Spinal cord (tissue), 10 donors: ENCODE measurements at places on chromosomes 12 and 14. TPM values are rescaled to one million over a fixed set of nuclear protein-coding genes. Genes with fewer than 3 reads are reported as not detected.

- H3K36me3 ChIP-seq = no peaks in the 10 kb centered on the region
- no peaks in the 10 kb centered on the region for H3K27me3 ChIP-seq
- peaks cover 7% of the 10 kb centered on the region for H3K4me1 ChIP-seq
- peak overlapping the region; percentile 72 for H3K4me3 ChIP-seq
- peak overlapping the region; percentile 81 for H3K27ac ChIP-seq
- DNase-seq = peak; percentile 64
Measured at GRCh38 chr12:94649349-94650142, 811 bp downstream of the TMCC3 start.

GRCh38 chr12:42094277-42094676 lies 50.4 kb downstream of the GXYLT1 start:
- no peak overlapping the region for H3K4me3 ChIP-seq
- H3K4me1 ChIP-seq = no peaks in the 10 kb centered on the region
- H3K27me3 ChIP-seq = no peaks in the 10 kb centered on the region
- DNase-seq = no peak
- H3K27ac ChIP-seq = no peak overlapping the region

GRCh38 chr12:115166698-115167315 lies 482.8 kb upstream of the TBX3 start:
- DNase-seq = no peak
- H3K4me3 ChIP-seq = no peak overlapping the region
- no peaks in the 10 kb centered on the region for H3K27me3 ChIP-seq
- no peaks in the 10 kb centered on the region for H3K36me3 ChIP-seq
- no peak overlapping the region for H3K27ac ChIP-seq

DNA sequence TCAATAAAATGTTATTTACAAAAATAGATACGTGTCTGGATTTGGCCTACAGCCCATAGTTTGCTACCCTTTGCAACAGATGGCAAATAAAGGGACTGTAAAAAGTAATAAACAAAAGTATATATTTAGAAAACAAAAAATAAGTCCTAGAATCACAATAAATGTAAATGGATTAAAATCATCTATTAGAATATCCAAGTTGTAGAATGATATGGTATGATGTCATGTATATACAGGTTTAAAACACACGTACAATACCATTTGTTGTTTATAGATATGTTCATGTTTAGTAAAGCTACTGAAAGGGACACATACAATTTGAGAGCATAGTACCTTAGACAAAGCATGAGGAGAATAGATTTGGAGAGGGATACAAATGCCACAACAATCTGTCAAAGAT lies 219.5 kb downstream of the BCL11B start:
- H3K36me3 ChIP-seq = no peaks in the 10 kb centered on the region
- H3K4me3 ChIP-seq = no peak overlapping the region
- H3K27ac ChIP-seq = no peak overlapping the region
- DNase-seq = no peak
- no peaks in the 10 kb centered on the region for H3K27me3 ChIP-seq

DNA sequence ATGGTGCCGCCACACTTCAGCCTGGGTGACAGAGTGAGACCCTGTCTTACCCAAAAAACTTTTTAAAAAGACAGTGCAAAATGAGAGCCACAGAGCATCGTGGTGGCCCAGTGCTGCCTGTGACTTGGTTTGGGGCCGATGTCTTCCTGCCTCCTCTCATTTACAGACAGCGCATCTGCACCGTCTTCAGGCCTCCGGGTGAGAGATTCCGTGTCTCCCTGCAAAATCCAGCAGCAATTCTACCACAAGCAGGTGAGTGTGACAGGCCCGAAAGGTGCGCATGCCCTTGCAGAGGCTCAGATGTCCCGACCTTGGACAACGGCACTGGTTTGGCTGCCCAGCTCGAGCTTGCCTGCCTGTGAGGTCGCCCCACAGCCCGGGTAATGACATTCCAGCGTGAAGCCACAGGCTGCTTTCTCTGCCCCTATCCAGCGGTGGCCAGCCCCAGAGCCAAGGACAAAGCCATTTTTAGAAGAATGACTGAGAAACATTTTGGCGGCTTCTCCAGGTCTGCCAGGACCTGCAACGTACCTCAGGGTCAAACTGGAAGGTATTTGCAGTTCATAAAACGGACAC lies 70.3 kb upstream of the RFLNA start:
- H3K36me3 ChIP-seq = no peaks in the 10 kb centered on the region
- H3K27ac ChIP-seq = no peak overlapping the region
- no peaks in the 10 kb centered on the region for H3K27me3 ChIP-seq
- DNase-seq = no peak

DNA sequence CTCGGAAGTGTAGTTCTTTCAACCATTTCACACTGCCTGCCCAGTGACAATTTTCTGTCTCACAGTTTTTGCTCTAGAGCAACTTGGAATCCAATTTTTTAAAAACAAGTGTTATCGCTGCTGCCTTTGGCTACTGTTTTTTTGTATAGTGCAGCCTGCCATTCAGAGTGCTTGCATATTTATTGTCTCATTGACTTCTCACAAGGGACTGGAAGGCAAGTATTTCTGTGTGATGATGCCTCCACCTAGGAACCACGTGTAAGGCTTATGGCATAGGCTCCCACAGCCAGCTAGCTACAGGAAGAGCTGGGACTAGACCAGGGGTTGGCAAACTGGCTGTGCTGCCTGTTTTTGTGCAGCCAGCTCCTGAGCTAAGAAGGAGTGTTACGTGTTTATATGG lies 903 bp downstream of the PARPBP start:
- peak overlapping the region; percentile 87 for H3K4me3 ChIP-seq
- H3K4me1 ChIP-seq = peaks cover 7% of the 10 kb centered on the region
- H3K36me3 ChIP-seq = peaks cover 6% of the 10 kb centered on the region

GRCh38 chr14:101721951-101722661 lies 39.4 kb upstream of the PPP2R5C start:
- H3K4me1 ChIP-seq = peaks cover 4% of the 10 kb centered on the region
- H3K4me3 ChIP-seq = no peak overlapping the region
- DNase-seq = no peak
- H3K36me3 ChIP-seq = no peaks in the 10 kb centered on the region

DNA sequence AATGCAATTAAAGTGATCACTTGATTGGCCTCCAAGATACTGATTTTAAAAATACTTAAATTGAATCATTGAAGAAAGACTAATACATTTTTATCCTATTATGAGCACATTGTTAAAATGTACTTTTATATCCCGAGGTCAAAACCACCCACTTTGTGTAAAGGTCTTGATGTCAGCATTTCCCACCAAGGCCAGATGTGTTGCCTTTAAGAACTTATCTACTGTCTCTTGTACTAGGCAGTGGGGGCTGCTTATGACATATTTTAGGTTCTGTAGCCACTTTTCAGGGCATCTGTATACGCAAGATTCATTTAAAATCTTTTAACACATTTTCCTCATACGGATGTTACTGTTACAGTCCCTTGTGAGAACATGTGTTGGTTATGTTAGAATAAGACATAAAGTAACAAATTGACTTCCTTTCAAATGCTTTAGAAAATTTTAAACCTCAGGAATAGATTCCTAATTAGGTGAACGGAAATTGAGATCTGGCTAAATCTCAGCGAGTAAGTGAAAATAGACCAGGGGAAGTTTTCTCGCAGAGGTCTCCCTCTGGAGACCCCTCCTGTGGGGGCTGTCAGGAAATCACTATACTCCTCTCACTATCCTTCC lies 456.2 kb downstream of the ADAMTS20 start:
- H3K4me3 ChIP-seq = no peak overlapping the region
- H3K27me3 ChIP-seq = no peaks in the 10 kb centered on the region
- no peaks in the 10 kb centered on the region for H3K4me1 ChIP-seq
- H3K27ac ChIP-seq = no peak overlapping the region
- no peaks in the 10 kb centered on the region for H3K36me3 ChIP-seq

DNA sequence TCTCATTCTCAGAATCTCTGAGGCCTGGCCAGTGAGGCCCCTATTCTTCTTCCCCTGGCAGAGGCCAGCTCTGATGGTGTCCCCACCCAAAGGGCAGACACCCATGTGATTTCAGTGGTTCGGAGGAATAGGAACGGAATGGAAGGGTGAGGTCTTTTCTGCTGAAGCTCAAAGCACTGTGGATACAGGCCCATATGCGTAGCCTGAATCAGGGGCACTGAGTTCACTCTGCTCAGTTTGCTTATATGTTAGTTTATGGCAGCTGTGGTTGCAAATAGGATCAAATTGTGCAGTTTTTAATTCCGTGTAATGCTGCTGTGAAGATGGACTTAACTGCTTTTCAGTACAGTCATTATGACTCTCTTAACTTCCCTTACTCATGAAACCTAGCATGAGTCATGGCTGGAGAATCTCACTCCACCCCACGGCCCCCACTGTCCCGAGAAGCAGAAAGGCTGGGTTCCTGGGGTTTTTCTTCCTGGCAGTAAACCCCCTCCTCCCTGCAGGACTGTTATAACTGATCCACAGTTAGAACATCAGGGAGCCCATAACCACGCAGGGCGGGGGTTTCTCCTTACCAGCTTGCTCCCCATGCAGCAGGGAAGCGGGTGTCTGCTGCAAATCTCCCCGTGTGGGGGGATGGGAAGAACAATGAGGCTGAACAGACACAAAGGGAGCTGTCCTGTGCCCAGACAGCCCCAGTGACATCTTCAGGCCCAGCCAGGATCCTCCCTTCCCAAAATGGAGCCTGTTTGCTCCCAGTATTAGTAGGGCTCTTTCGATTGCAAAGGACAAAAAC lies 122.7 kb downstream of the SLC38A6 start:
- no peak overlapping the region for H3K4me3 ChIP-seq
- H3K27ac ChIP-seq = peak overlapping the region; percentile 78
- H3K4me1 ChIP-seq = peaks cover 28% of the 10 kb centered on the region
- H3K27me3 ChIP-seq = no peaks in the 10 kb centered on the region
- DNase-seq = peak; percentile 68

DNA sequence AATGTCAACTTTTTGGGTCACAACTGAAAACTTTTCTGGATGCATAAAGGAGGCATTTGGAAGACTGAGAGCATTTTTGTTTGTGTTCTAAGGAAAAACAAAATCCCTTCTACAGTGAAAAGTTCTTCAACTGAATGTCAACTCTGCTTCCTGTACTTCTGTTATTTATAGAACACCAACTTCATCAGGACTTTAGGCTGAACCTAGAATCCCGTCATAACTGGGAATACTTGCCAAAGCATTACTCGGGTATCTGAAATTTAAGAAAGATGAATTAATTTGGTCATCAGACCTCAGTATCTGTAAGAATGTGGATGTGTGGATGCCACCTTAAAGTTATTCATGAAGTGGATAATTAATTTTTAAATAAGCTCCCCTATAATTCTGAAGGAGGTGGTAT lies 73.2 kb downstream of the FERMT2 start:
- H3K36me3 ChIP-seq = peaks cover 4% of the 10 kb centered on the region
- no peaks in the 10 kb centered on the region for H3K27me3 ChIP-seq
- no peak for DNase-seq

DNA sequence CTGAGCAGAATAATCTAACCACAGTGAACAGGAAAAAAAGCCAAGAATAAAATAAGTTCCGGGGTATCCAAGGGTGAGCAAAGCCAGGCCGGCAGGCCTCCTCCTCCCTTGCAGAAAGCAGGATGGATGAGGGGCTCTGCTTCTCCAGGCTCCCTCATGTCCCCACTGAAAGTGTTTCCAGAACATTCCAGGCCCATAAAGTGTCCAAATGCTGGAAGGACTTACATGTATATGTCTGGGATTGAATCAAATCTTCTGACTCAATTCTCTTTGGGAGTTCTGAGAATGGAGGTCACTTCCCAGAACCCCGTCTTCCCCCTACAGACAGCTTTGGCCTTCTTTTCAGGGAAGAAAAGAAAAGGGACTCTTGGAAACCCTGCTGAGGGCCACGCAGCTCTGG lies 25.0 kb upstream of the BDKRB1 start:
- DNase-seq = no peak
- no peak overlapping the region for H3K27ac ChIP-seq
- H3K4me1 ChIP-seq = peaks cover 14% of the 10 kb centered on the region
- no peak overlapping the region for H3K4me3 ChIP-seq
- H3K27me3 ChIP-seq = no peaks in the 10 kb centered on the region

GRCh38 chr12:89756585-89757398 lies 48.2 kb upstream of the ATP2B1 start:
- no peak for DNase-seq
- H3K4me3 ChIP-seq = no peak overlapping the region
- no peaks in the 10 kb centered on the region for H3K27me3 ChIP-seq
- H3K36me3 ChIP-seq = no peaks in the 10 kb centered on the region
- H3K4me1 ChIP-seq = no peaks in the 10 kb centered on the region

DNA sequence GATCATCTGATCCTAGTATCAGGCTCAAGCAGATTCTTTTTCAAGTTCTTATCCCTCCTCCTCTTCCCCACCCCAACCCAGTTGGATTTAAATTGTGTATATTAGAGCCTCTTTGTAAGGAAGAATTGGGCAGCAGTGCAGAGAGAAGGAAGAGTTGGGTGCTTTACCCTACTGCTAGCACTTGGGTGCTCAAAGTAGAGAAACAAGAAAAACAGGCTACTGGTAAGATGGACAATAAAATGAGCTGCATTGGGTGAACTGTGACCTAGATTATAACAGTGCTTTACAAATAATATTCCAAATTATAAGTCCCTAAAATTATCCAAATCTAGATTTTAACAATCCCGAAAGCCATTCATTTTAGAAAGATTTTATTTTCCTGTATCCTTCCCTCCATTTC lies 363.4 kb upstream of the GARIN6 start:
- H3K4me3 ChIP-seq = no peak overlapping the region
- no peak overlapping the region for H3K27ac ChIP-seq
- no peak for DNase-seq
- no peaks in the 10 kb centered on the region for H3K27me3 ChIP-seq

DNA sequence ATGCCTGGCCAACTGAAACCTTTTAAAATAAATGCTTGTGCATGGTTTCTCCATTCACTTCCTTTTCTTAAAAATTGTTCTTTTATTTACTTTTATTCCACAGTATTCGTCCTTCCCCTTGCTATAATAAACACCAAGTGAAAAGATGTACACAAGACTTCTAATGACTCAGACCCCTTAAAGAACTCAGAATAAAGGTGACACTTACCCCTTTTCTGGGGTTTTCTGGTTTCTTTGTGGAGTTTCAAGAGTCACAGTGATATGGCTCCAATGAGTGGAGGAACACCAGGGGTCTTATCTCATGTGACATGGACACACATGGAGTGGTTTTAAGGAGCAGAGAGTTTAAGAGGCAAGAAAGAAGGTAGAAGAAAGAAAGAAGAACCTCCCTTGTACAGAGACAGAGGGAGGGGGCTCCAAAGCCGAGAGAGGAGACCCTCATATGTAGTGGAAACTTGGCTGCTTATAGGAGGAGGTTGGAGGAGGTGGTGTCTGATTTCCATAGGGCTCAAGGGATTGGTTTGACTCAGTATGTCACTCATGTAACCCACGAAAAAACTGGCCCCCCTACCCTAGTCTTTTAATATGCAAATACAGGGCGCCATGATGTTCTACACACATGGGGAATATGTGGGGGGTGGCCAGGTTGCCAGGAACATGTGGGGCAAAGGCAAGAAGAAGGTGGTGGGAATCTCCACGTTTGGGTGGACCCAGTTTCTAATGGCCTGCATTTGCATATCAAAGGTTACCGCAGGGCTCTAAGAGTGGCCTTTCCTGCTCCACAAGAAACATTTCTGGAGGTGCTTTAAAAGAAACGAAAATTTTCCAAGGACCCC lies 22.1 kb upstream of the CD69 start:
- H3K36me3 ChIP-seq = no peaks in the 10 kb centered on the region
- DNase-seq = no peak
- H3K4me3 ChIP-seq = no peak overlapping the region
- H3K27me3 ChIP-seq = no peaks in the 10 kb centered on the region
- no peak overlapping the region for H3K27ac ChIP-seq

GRCh38 chr14:73762375-73762822 lies 48.2 kb upstream of the PNMA1 start:
- no peak for DNase-seq
- H3K27me3 ChIP-seq = no peaks in the 10 kb centered on the region
- H3K27ac ChIP-seq = peak overlapping the region; percentile 33
- no peaks in the 10 kb centered on the region for H3K36me3 ChIP-seq

The SLC10A1 gene
- not detected for total RNA-seq

The CBLN3 gene
- total RNA-seq = 0.59 TPM

The SLC38A4 gene
- total RNA-seq = 2.3 TPM

The DHRS2 gene
- total RNA-seq = 0.88 TPM

The CDH24 gene
- 17.1 TPM for total RNA-seq

The B3GNT4 gene
- 1.3 TPM for total RNA-seq

The KLRC2 gene
- total RNA-seq = 29.0 TPM
